ENCODE measurements at places on chromosomes 2 and 18. TPM values are rescaled to one million over a fixed set of nuclear protein-coding genes. Genes with fewer than 3 reads are reported as not detected.

The FSHR gene
- total RNA-seq = not detected

The ABCG8 gene
- total RNA-seq = not detected

The PECR gene
- total RNA-seq = 38.2 TPM

The AQP12A gene
- total RNA-seq = not detected

The TDRD15 gene
- total RNA-seq = not detected

The MAL gene
- total RNA-seq = 25.8 TPM

The VIT gene
- total RNA-seq = not detected

The CKAP2L gene
- 15.7 TPM for total RNA-seq

The ANKRD23 gene
- 8.3 TPM for total RNA-seq

The PRPF40A gene
- 178 TPM for total RNA-seq

The CREB1 gene
- total RNA-seq = 39.9 TPM

The ATOH8 gene
- 2.4 TPM for total RNA-seq

The STAMBP gene
- 31.0 TPM for total RNA-seq

The PLGLB1 gene
- total RNA-seq = 1.1 TPM

The UGT1A1 gene
- total RNA-seq = not detected

The REG1B gene
- total RNA-seq = not detected

The DCDC2C gene
- total RNA-seq = not detected

The B3GNT7 gene
- 1.2 TPM for total RNA-seq

The ITPRIPL1 gene
- total RNA-seq = 12.0 TPM

The CD28 gene
- total RNA-seq = not detected

The CDH20 gene
- total RNA-seq = not detected

The PSMA8 gene
- not detected for total RNA-seq

The XIRP2 gene
- total RNA-seq = not detected

The FOSL2 gene
- total RNA-seq = 18.6 TPM

The MDH1B gene
- total RNA-seq = 0.67 TPM

The SLC23A3 gene
- total RNA-seq = 1.1 TPM

The LOXHD1 gene
- total RNA-seq = not detected

The NRP2 gene
- 264 TPM for total RNA-seq

The ANTXR1 gene
- total RNA-seq = 86.8 TPM

The GAD1 gene
- total RNA-seq = 1.1 TPM

The PROKR1 gene
- not detected for total RNA-seq

The IL36RN gene
- not detected for total RNA-seq

The TFCP2L1 gene
- total RNA-seq = not detected

The TUBB8B gene
- not detected for total RNA-seq

The ARMC9 gene
- 91.2 TPM for total RNA-seq

The PSTPIP2 gene
- total RNA-seq = 8.4 TPM

The LRRTM1 gene
- total RNA-seq = not detected

The STPG4 gene
- total RNA-seq = 0.36 TPM

The PUM2 gene
- 65.4 TPM for total RNA-seq

The RUFY4 gene
- total RNA-seq = not detected
